Ammon's horn (tissue), 1 donor: ENCODE measurements at places on chromosomes 5 and 9.
A peak's percentile ranks its signal among the peaks of the same experiment; 100 is the strongest.

DNA sequence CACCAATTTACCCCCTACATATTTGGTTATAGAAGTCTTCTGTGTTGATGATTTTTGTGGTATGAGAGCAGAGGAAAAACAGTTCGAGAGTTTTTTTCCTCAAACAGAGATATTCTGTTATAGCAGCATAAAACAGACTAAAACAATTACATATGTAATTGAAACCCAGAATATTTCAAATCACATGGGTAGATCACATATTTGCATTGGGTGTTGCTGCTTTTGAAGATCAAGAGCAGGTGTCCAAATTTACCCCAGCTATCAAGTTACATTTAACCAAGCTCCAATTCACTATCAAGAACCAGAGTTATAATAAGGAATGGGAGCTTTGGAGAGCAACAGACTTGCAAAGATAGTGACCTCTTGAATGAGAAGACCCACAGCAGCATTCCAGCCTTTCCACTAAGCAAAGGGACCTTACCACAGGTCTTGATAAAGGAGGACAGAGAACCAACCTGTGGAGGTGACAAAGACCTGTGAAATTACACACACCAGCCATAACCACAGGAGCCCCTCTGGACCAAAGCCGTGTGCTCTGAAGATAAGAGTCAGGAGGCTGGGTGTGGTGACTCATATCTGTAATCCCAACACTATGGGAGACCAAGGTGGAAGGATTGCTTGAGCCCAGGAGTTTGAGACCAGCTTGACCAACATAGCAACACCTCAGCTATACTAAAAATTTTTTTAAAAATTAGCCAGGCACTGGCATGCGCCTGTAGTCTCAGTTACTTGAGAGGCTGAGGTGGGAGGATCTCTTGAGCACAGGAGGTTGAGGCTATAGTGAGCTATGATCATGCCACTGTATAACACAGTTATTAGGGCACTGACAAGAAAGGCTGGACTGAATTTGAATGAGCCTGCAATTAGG lies 4.0 kb upstream of the CCL28 start:
- DNase-seq: no peak

- no peak for DNase-seq
These were observed 157.1 kb upstream of the MPDZ start for GRCh38 chr9:13436591-13436990.

- no peak for DNase-seq
These were observed 2.0 kb downstream of the ASTN2 start for GRCh38 chr9:117412841-117413240.

GRCh38 chr9:89606049-89606623 lies 1.3 kb downstream of the GADD45G start:
- peak; percentile 78 for DNase-seq

DNA sequence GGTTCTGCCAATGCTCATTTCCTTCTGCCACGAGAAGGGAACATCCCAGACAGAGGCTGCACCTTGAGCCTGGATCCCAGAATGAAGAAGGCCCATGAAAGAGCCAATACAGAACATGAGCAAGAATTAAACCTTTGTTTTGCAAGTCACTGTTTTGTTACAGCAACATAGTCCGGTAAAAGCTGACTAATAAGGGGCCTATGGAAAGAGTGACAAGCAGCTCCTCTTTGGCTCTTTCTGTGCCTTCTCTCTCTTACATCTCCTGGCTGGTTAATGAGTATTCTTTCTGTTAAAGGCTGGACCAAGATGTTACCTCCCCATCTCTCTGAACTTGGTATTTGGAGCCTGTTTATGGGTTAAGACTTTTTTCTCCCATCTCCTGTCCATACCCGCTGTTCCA lies 10.8 kb downstream of the GFRA3 start:
- DNase-seq: no peak

DNA sequence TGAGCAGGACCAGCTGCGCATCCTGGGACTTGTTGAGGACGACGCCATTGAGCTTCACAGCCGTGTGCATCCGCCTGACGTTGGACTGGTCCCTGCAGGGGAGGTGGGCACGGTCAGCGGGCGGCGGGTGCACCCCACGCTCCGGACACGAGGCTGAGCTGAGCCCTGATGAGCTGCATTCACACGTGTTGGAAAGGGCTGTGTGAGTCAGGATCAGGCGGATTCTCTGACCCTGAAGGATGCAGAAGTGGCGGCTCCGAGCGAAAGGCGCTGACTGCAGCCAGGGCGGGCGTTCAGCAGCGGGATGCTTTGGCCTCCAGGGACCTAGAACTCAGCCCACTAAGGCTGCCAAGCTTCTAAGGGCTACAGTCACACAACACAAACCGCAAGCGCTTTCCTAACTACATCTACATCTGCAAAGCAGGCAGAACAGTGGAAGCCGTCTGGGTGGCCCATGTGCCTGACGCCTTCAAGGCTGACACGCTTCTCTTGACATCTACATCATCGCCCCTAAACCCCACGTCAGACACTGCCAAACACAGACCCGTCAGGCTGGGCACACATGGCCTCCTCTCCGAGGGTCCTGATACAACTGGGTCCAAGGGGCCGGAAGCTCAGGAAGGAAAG lies 44.9 kb downstream of the NKD2 start:
- DNase-seq: no peak

- DNase-seq: no peak
These were observed 428.4 kb upstream of the MPDZ start for GRCh38 chr9:13707612-13708576.

DNA sequence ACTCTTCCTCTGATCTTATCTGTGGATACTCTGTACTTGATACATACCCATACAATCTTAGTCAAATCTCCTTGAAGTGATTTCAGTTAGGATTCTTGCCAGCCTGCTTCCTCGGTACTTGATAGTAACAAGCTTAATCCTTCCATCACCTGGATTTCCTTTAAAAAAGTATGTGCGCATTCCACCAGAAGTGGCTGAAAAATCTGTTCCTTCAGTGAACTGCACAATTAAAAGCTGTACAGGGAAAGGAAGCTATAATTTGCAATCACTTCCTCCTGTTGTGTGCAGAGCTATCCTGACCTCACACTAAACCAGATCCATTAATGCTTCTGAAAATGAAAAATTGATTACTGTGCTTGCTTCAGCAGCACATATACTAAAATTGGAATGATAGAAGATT lies 47.3 kb downstream of the PWWP2A start:
- DNase-seq: no peak

DNA sequence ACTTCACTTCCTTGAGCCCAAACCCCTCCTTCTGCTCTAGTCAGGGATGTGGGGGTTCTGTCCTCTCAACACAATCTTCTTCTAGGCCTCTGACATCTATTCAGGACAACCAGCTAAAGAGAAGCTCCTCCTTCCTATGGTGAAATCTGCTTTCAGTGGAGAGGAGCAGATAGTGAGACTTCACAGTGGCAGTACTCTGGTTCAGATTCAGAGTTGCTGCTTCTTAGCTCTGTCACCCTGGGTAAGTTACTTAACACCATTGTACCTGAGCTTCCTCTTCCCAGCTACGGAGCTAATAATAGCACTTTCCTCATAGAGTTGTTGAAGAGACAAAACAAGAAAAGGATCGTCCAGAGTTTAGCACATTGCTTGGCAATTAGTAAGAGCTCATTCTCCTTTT lies 77.3 kb upstream of the LARP1 start:
- no peak for DNase-seq

GRCh38 chr5:50752800-50753199 lies 86.4 kb downstream of the PARP8 start:
- DNase-seq: no peak

DNA sequence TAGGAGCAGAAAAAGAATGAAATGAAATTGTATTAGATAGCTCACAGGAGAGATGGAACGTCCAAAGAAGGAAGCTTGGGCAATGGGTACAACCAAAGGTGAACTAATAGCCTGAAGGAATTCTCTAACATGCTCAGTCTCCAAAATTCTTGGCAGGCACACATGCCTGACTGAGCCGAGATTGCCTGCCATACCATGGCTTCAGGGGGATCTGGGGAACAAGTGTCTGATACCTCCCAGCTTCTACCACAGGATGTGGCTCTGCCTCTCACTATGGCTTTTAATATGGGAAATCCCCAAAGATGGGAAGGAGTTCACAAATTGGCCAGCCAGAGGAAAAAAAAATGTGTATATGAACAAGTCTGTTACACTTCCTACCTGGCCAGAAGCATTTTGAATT lies 3.6 kb upstream of the PALM2AKAP2 start:
- no peak for DNase-seq
